ENCODE measurements at places on chromosomes 13 and 19.

- no peak for DNase-seq
Measured at GRCh38 chr13:76667551-76667950, 218.7 kb downstream of the KCTD12 start.

GRCh38 chr13:85266771-85267170 lies 532.4 kb downstream of the SLITRK6 start:
- DNase-seq, result no peak

- DNase-seq, result no peak
Measured at GRCh38 chr19:16554776-16555175, 12.5 kb upstream of the CHERP start.

GRCh38 chr19:40671404-40671803 lies 19.0 kb downstream of the NUMBL start:
- DNase-seq, result no peak

DNA sequence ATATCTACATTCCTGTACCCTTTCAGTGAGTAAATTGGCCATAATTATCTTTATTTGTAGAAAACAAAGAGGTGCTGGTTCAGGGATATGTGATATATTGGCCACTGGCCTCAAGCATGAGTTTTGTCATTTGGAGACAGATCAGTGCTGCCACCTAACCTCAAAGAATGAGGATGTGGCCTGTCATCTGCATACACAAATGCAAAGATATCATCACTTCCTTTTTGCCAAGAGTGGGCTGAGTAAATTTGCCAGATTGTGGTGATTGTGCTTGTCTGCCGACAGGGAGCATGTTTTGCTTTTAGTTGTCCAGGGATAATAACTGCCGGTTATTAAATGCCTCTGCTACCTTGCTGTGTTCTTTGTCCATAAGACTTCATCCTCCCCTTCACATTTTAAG lies 44.2 kb downstream of the WASF3 start:
- no peak for DNase-seq

DNA sequence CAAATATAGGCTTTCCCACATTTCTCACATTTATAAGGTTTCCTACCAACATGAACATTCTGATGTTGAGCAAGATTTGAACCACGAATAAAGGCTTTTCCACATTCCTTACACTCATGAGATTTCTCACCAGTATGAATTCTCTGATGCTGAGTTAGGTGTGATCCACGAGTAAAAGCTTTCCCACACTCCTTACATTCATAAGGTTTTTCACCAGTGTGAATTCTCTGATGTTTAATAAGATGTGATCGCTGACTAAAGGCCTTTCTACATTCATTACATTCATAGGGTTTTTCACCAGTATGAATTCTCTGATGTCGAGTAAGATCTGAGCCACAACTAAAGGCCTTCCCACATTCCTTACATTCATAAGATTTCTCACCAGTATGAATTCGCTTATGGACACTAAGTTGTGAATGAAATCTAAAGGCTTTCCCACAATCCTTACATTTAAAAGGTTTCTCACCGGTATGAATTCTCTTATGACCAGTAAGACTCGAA lies 19.0 kb downstream of the ZNF790 start:
- DNase-seq, result no peak

- DNase-seq, result no peak
Measured at GRCh38 chr19:2167896-2168618, 4.3 kb downstream of the DOT1L start.

DNA sequence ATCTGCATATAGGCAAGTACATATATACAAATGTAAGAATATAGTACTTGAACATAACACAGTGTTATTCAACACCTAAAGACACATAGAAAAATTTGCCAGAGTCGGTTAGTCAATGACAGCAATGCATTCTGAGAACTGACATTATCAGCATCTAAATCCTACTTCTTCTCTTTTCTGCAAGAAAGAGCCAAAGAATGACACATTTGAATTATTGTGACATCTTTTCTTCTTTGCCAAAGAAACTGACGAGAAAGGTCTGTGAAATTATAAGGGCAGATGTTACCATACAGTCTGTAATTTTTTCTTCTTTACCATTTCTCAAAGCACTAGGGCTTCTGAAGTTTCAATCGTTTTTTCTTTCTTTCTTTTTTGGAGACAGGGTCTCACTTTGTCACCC lies 350.9 kb upstream of the NBEA start:
- DNase-seq, result no peak

DNA sequence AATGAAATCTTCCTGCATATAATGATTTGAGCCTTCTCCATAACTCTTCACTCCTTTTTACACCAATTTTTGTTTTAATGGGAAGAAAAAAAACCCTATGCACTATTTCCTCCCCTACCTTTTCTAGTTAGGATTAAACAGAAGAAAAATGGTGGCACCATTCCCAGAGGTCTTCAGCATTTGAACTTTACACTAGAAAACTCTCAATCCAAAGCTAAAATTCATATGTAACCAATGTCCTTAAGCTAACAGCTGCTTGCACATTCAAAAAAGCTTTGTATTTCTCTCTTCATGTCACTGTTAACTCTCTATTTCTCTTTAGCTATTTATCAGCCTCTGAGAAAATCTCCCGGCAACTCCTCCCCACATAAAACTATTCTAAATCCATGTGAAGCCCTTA lies 90.3 kb upstream of the UBL3 start:
- DNase-seq, result no peak

- no peak for DNase-seq
Measured at GRCh38 chr19:2906631-2907195, 6.0 kb downstream of the ZNF57 start.

- DNase-seq, result no peak
Measured at GRCh38 chr13:94254737-94255136, 224.7 kb downstream of the DCT start.

DNA sequence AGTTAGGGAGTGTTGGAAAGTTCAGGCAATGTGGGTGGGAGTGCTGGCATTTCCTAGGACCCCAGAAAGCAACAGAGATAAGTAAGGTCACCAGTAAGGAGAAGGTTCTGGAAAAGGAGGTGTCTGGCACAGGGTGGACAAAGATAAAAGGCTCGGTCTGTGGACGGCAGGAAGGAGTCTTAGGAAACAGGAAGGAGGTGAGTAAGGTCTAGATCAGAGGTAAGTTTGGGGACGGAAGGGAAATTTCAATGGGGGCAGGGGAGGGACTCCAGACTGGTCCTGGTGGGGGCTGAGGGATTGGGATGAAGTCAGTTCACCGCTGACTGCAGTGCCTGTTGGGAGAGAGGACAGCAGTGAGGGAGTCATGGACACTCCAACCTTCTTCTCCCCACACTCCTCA lies 7.8 kb upstream of the OPA3 start:
- no peak for DNase-seq

- DNase-seq, result no peak
Measured at GRCh38 chr13:51647067-51647466, 62.8 kb downstream of the WDFY2 start.

- no peak for DNase-seq
Measured at GRCh38 chr13:39381456-39381855, 221.5 kb downstream of the LHFPL6 start.

DNA sequence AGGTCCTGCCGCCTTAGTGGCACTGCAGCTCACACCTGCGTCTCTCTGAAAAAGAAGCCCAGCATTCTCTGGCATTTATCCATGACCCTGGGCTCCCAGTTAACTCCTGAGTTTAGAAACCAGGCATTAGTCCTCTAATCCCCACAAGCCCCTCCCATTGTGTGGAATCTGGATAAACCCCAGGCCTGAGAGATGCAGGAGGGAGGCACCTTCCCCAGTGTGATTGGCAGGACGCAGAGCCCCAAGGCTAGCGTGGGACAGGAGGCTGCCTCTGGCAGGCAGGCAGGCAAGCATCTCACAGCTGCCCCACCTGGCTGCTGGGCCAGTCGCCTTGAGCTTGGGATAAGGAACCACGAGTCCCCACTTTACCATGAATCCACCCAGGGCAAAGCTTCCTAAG lies 11.0 kb upstream of the SERPINE3 start:
- no peak for DNase-seq

DNA sequence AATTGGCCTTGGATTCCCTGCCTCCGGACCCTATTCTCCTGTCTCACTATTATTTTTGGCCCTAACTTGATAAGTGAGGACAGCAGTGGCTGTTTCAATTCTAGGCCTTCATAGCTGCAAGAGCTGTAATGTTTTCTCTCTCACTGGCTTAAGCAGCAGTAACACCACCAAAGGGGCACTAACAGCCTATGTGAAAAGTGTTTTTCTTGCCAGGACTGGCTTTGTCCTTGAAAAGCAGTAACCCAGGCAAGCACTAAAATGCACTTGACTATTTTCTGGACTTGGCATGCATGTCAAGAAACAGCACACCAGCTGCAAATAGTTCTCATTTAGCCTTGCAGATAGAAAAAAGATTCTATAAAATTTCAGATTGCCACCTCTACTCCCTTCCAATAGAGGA lies 9.3 kb upstream of the FBXL3 start:
- no peak for DNase-seq

GRCh38 chr13:102609696-102610095 lies 12.9 kb downstream of the TPP2 start:
- no peak for DNase-seq

DNA sequence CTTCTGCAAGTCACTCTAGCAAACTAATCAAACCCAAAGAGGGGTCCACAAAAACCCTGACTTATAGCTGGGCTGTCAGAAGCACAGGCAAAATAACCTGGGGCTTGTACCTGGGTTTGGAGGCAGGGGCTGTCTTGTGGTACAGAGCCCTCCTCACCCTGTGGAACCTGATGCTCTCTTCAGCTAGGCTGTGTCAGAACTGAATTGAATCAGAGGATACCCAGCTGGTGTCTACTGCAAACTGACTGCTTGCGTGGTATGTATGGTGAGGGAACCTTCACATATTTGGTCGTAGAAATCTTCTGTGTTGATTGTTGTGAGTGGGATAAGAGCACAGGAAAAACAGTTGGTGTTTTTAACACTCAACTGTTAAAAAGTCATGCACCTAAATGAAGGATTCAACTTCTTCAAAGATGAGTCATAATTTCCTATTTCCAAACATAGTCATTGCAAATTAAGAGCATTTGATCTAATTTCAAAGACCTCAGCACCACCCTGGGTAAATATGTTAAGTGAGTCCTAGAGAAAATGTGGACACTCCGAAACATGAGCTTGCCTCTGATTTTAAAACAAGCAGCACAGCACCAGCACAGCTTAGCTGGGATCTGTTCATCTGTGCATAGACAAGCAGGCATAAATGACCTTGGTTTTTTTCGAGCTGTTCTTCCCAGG lies 840.2 kb downstream of the UQCRFS1 start:
- no peak for DNase-seq

- DNase-seq, result no peak
Measured at GRCh38 chr13:40060296-40061007, 405.0 kb downstream of the COG6 start.

GRCh38 chr19:1522838-1523237 lies 1.0 kb upstream of the PLK5 start:
- no peak for DNase-seq

- no peak for DNase-seq
Measured at GRCh38 chr13:113539822-113540221, 44.7 kb upstream of the TFDP1 start.

GRCh38 chr19:12230751-12231733 lies 63.6 kb downstream of the ZNF44 start:
- DNase-seq, result no peak

- DNase-seq, result no peak
Measured at GRCh38 chr19:58474997-58475713, 997 bp upstream of the ZNF446 start.

DNA sequence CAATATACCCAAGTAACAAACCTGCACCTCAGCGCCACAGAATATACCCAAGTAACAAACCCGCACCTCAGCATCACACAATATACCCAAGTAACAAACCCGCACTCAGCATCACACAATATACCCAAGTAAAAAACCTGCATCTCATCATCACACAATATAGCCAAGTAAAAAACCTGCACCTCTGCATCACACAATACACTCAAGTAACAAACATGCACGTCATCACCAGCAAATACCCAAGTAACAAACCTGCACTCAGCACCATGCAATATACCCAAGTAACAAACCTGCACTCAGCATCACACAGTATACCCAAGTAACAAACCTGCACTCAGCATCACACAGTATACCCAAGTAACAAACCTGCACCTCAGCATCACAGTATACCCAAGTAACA lies 69.8 kb downstream of the UQCRFS1 start:
- DNase-seq, result no peak

DNA sequence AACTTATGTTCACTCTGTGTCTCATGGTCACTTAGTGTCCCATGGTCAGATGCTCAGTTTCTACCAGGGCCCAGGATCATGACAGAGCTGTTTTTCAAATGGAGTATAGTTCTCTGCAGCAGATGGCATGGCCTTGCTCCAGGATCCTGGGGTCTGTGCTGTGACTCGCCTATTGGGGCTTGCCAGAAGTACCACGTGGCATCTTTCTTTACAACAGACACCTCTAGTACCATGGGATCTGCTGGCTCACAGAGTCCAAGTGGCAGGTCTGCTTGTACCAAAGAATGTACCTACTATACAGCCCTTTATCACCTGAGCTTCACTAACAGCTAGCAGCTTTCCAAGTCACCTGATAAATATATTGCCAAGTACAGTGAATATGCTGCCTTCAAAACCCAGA lies 6.0 kb upstream of the RNF6 start:
- no peak for DNase-seq

DNA sequence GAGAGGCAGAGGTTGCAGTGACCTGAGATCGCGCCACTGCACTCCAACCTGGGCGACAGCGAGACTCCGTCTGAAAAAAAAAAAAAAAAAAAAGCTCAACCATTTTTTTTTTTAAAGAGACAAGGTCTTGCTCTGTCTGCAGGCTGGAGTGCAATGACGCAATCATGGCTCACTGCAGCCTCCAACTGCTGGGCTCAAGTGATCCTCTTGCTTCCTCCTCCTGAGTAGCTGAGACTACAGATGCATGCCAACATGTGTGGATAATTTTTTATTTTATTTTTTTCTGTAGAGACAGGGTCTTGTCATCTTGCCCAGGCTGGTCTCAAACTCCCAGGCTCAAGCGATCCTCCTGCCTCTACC lies 10.3 kb downstream of the EHD2 start:
- DNase-seq, result no peak

DNA sequence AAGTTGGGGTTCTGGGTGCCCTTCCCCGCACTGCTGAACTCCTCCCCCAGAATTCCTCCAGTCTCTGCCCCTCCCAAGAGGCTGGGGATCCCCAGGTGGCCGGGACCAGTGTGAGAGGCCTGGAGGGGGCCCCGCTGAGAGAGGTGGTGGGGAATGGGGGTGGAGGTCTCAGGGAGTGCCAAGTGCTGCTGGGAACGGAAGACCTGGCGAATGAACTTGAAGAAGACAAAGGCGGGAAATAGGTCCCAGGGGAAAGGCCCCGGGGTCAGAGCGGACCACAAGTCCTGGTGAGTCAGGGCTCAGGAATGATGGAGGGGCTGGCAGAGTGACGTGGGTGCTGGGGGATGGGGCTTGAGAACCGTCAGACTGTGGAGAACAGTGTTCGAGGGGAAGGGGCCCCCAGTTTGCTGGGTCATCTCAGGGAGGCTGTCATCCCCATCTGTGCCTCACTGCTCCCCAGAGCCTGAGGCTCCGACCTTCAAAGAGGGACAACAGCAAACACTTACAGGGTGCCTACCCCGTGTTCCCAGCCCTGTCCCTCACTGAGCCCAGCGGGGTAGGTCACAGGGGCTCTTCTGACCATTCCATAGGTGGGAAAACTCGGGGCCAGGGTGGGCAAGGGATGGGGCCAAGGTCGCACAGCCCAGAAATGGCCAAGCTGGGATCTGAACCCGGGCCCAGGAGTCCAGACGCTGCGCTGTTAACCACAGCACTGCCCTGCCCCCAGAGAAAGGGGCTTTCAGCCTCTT lies 16.0 kb upstream of the SEMA6B start:
- DNase-seq, result no peak
